Placental epithelial cell (primary cell): ENCODE measurements at places on chromosomes 13 and 19. TPM values are rescaled to one million over a fixed set of nuclear protein-coding genes. Genes with fewer than 3 reads are reported as not detected.

Gene OVOL3
- total RNA-seq = not detected in 2 replicates

Gene GRK1
- total RNA-seq = under 0.01 TPM in 1 of 2 replicates, not detected in the other

Gene PNMA8B
- 0.22 and 0.39 TPM in 2 replicates for total RNA-seq

Gene IGFL3
- total RNA-seq = not detected in 2 replicates

Gene ZNF615
- total RNA-seq = 6.7 and 15.3 TPM in 2 replicates
